ENCODE measurements at places on chromosomes 5 and 9. TPM values are rescaled to one million over a fixed set of nuclear protein-coding genes. Genes with fewer than 3 reads are reported as not detected.

Gene INSYN2B
- 0.74 TPM for total RNA-seq

Gene LRRC19
- total RNA-seq, result under 0.01 TPM

Gene MARCOL
- not detected for total RNA-seq

Gene SLC6A19
- total RNA-seq, result under 0.01 TPM
